ENCODE measurements at places on chromosomes 5 and 9.

GRCh38 chr5:172669386-172670004, 28.4 kb downstream of the NEURL1B start:
- no peak for DNase-seq

DNA sequence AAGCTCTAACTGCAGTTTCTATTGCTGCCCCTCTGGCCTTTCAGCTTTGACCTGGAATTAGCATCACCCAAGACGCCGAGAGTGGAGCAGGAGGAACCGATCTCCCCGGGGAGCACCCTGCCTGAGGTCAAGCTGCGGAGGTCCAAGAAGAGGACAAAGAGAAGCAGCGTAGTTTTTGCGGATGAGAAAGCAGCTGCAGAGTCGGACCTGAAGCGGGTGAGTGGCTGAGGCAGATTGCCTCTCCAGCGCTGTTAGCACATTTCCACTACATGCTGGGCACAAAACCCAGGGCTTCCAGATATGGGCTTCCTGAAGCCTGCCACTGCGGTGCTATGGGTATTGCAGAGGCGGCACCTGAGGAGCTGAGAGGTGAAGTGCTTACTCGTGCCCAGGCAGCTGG, 26.8 kb upstream of the FOXI1 start:
- no peak for DNase-seq

DNA sequence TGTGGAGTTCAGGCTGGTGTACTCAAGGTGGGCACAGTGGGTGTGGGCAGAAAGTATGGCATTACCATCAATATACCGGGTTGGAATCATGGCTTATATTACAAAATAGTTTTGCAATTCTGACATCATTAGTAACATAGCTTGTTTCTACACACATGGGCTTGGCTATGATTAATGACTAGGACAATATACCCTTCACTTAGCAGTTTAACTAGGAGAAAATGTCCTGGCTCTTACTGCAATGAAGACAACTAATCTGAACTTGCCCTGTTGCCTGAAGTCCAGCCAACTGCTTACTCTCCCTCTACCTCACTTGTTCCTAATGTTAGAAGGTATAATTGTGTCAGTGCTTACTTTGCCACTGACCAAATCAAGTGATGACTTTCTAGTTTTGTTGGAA, 612.5 kb downstream of the EFNA5 start:
- DNase-seq = no peak

- no peak for DNase-seq
Measured at GRCh38 chr5:168879929-168880328, 300.8 kb upstream of the PANK3 start.

DNA sequence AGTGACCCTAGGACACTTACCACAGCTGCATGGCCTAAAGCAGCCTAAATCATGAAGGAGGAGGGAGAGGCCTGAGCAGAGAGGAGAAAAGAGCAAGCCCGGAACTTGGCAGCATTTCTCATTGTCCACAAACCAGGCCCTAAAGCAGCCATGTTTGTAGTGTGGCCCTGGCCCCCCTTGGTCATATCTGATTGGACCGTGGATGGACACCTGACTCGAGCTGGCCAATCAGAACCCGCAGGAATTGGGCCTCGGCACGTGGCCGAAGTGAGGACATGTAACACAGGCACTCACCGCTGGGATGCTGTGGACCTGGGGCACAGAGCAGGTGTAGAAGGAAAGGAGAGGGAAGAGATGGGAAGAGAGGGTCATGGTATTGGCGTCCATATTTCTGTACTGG, 56.9 kb downstream of the ASS1 start:
- DNase-seq = no peak

GRCh38 chr5:36691226-36691625, 84.8 kb downstream of the SLC1A3 start:
- DNase-seq = no peak

DNA sequence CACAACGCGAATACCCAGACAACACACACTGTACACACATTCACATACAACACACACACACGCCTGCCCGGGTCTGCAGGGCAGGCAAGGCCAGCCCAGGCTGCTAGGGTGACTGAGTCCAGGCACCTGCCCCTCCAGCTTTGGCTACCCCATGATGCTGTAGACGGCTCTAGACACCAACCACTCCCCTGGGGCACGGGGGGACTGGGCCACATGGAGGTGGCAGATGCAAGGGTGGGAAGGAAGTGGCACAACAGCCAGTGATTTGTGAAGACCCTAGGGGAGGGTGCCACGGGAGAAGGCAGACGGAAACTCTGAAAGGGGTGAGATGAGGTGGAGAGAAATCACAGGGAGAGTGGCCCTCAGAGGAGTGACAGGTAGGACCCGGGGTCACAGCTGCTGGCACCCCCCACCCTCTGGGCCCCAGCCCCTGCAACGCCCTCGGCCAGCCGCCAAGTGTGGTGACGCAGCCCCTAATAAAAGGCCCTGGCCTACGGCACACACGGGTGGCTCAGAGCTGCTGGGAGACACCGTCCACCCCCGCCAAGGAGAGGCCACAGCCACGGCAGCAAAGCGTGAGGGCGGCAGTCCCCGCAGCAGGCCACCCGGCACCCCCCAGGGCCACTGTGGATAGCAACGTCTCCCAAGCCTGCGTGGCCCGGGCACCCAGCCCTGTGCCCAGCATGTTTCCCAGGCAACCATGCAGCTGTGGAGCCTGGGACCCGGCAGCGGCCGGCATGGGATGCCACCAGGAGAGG, 6.6 kb upstream of the CCDC187 start:
- DNase-seq = no peak

GRCh38 chr5:160385496-160385895, 14.4 kb downstream of the FAM200C start:
- DNase-seq = no peak

DNA sequence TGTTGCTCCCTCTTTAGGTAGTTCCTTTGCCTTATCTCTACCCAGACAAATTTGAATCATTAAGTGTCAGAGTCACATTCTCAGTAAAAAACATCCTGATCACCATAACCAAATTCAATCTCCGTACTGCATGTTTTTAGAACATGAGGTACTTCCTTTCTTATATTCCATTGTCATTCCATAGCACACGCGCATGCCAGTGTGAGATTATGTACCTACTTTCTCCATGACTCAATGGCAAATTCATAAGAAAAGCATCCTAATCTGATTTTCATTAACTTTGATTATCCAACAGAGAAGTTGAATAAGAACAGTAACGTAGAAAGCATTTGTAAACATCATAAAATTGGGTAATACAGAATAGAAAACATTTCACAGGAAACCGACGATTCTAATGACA, 1118.6 kb upstream of the CDH9 start:
- DNase-seq = no peak

DNA sequence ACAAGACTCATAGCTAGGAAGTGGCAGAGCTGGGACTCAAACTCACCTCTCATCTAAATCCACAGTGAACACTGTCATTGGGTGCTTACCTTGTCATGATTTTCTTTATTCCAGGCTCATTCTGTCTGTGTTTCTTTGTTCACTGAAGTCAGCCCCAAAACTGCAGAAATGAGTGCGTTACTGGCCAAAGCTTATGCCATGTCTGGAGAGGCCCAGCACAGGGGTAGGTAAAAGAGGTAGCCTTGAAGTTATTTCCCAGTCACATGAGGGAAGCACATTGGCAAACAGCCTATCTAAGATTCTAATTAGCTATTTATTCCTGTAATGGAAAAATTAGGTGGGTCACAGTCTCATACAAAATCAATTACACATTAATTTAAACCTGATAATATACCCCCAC, 29.8 kb downstream of the TTC23L start:
- no peak for DNase-seq

GRCh38 chr9:126164796-126165525, 161.7 kb upstream of the MVB12B start:
- DNase-seq = no peak

- DNase-seq = no peak
Measured at GRCh38 chr5:151819830-151820229, 48.1 kb downstream of the G3BP1 start.

DNA sequence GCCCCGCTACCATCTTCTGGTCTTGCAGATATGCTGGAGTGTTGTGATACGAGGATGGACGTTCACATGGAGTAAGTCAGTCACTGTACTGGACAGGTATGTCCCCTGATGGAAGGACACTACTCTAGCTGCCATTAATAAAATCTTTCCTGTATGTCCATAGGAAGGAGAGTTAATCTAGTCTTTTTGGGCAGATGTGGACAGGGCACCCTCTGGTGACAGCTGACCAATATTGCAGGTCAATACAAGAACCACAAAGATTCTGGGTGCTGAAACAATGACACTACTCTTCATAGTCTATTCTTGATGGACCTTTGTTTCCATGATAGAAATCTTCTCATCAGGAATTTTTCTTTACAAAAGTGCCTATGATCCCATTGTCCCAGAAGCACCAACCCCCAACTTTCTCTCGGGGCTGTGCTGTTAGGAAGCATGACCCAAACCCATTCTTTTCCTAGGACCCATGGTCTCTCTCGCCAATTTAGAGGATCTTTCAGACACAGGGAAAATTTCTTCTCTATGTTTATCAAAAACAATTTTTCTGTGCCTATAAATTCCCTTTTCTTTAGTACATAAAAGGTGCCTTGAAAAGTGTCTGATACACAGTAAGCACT, 376.9 kb downstream of the DTWD2 start:
- no peak for DNase-seq

- no peak for DNase-seq
Measured at GRCh38 chr5:116076496-116076895, 8.3 kb upstream of the COMMD10 start.

- no peak for DNase-seq
Measured at GRCh38 chr9:103304797-103305196, 309.7 kb downstream of the CYLC2 start.

- no peak for DNase-seq
Measured at GRCh38 chr5:123428521-123429220, 5.5 kb upstream of the CEP120 start.

- DNase-seq = no peak
Measured at GRCh38 chr9:84226126-84226525, 114.4 kb downstream of the SLC28A3 start.

GRCh38 chr5:168878135-168878745, 299.1 kb upstream of the PANK3 start:
- no peak for DNase-seq

DNA sequence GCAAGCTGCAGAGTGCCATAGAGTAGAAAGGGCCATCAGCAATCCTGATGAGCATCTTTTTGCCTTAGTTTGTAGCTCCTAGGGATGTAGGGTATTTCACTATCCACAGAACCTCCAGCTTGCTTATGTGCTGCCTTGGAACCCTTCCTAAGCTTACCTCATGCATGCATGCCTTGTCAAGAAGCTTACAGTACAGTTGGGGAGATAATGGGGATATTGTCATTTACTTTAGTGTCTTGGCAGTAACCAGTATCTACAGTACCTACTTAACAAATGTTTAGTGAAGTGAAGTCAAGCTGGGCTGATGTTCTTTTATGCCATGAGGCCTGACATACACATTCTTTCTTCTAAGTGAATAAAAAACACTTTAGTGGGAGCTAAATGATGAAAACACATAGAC, 164.6 kb upstream of the PPP1R2B start:
- no peak for DNase-seq

DNA sequence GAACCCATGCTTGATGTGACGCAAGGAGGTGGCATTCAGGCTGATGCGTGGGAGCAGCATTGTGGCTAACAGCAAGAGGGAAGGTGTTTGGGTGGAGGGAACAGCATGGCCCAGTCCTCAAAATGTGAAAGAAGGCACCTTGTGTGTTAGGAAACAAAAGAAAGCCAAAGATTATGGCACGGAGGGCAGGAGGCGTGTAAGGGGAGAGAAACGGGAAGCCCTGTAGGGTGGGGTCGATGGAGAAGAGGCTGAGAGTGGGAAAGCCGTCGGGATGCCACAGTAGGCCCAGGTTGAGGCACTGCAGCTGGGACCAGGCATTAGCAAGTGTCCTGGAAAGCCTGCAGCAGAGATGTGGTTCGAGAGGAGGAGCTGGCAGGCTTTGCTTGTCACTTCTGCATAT, 241.1 kb downstream of the GADD45G start:
- no peak for DNase-seq

DNA sequence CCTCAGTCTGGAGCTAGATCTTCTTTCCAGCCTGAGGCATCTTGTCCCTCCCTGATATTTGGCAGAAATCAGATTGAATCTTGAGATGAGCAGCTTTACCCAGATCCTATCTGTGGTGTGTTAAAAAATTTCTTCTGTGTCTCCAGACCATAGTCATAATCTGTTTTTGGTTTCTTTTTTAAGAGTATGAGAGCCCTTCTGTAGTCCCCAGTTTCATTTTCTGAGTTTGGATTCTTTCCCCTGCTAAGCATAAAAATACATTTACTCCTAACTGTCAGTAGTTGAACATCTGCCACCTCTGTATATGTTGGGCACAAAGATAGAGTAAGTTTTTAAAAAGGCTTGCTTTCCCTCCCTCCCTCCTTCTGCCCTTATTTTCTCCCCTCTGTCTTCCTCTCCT, 137.7 kb downstream of the CNTLN start:
- DNase-seq = no peak

- no peak for DNase-seq
Measured at GRCh38 chr9:126154869-126155268, 171.8 kb upstream of the MVB12B start.

Data from activated CD4-positive, alpha-beta T cell treated with anti-CD3 and anti-CD28 coated beads for 24 hours (primary cell).